Stimulated activated CD4-positive, alpha-beta T cell treated with anti-CD3 and anti-CD28 coated beads, TNF-alpha, amount 100 ng/mL, for 4 hours (primary cell): ENCODE measurements at places on chromosomes 6 and 20.

GRCh38 chr20:45779011-45779915 is 12.4 kb downstream of the WFDC3 start:
- no peak for DNase-seq

DNA sequence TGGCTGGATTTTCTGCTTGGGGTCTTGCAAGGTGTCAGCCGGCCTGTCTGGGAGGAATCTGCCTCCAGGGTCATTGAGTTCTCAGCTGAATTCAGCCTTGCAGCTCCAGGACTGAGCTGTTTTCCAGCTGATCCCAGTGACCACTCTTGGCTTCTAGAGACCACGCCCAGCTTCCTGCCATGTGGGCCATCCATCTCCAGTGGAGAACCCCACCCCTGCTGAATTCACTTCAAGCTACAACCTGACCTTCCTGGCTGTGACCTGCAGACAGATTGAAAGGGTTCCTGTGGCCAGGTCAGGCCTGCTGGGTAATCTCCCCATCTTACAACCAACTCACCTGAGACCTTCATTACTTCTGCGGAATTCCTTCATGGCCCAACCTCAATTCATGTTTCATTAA is 26.5 kb upstream of the SYNDIG1 start:
- no peak for DNase-seq

DNA sequence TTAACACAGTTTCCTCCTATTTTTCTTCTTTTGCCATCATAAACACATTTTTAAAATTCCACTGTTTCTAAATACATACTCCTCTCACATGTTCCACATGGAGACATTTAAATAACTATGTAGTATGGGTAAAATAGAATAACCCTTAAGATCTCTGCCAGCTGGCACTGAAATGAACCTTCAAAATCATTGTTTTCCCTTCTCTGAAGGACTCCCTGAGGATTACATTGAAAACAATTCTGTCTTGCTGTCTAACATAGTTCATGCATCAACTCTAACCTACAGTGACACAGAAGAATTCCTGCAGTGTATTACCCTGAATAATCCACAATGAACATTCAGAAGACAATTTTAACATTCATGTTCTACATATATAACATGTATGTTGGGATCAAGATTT is 1361.8 kb upstream of the CITED2 start:
- DNase-seq = no peak

- no peak for DNase-seq
These were observed 53.0 kb upstream of the SUPT3H start for GRCh38 chr6:45430590-45431202.

DNA sequence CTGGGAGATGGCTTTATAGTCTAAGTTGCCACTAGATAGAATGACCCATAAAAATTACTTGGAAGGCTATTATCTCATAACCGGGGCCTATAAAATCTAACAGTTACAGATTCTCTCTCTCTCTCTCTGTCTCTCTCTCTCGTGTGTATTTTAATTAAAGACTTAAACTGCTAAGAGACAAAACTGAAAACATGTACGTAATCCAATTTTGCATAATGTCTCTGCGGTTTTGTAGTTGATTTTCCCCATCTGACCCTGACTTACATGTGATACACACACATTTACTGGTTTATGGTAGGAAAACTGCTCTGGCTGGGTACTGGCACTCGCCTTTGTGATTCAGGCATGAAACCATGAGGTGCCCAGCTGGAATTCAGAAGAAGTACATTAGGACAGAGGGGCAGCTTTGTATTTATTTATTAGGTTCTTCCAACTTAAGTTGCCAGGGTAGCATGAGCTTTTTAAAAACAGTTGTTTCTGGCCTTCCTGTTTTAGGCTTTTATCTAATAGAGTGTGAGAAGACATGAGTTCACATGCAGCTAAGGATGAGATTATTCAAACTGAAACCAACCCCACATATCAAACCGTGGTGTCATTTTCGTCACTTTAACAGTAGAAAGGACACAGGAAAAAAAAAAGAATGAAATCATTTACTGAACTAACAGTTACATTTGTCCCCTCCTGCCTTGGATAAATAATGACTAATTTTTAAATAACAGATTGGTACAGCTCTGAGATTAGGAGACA is 182.5 kb downstream of the GMPR start:
- no peak for DNase-seq

- DNase-seq = no peak
These were observed 239.8 kb upstream of the PREP start for GRCh38 chr6:105642708-105643107.

- DNase-seq = peak; percentile 56
These were observed at the start of gene OXT for GRCh38 chr20:3071610-3072529. OXT (plus strand) TSS chr20:3071620; CDS start chr20:3071656, 36 bp downstream.

DNA sequence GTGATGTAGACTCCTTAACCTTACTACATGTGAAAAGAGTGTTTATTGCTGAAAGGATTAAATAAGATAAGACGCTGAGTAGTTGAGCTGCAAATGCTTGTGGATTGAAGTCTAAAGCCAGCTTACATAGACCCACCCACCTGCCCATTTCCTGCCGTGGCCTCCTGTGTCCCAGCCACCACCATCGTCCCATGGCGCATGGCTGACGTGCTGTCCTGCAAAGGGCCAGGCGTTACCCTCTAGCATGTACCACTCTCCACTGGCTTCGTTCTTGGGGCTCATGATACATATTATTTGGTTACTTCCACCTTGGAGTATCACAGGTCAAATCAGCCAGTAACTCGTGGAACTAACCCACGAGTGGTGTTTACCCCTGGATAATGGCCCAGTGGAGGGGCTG is 181.8 kb downstream of the CDH4 start:
- DNase-seq = no peak

DNA sequence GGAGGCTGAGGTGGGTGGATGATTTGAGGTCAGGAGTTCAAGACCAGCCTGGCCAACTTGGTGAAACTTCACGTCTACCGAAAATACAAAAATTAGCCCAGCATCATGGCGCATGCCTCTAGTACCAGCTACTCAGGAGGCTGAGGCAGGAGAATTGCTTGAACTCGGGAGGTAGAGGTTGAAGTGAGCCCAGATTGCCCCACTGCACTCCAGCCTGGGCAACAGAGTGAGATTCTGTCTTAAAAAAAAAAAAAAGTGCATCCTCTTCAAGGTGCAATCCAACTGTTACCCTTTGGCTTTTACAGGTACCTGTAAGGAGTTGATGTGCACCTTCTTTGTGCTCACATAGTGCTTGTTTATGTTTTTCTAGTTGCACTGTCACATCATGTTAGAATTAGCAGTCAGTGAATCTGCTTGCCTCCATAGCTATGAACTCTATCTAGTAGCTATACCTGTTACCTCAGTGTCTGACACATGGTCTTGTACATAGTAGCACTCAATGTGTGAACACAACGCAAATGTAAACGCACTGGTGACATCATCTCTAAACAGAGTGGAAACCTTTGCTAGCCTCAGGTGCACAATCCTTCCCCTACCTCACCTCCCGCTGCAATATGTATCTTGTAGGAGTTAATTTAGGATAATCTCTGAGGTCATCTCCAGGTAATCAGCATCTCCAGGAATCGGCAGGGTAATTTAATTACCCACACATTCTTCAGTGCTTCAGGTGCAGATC is 9.7 kb downstream of the MSH5 start:
- no peak for DNase-seq

GRCh38 chr6:102501615-102502014 is 1108.1 kb downstream of the GRIK2 start:
- no peak for DNase-seq

DNA sequence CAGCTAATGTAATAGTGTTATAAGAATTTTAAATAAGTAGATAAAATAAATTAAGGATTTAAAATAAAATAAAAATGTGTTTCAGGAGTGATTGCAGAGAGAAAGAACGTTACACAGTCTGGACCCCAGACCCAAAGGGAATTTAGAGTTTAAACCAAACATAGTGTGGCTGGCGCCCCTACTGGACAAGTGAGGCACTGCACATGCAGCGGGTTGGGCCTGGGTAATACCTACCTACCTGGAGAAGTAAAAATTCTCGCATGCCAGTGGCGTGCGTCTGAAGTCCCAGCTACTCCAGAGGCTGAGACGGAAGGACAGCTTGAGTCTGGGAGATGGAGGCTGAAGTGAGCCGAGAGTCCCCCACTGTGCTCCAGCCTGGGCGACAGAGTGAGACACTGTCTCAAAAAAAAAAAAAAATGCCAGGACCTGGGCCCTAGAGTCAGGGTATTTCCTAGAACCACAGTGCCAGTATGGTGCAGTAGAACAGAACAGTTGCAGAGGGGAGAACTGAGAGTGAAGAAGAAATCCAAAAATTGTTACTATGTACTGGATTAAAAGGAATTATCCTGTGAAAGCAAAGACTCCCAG is 71.4 kb upstream of the TCF21 start:
- DNase-seq = peak; percentile 7

GRCh38 chr6:16238963-16239797 is 793 bp downstream of the GMPR start:
- no peak for DNase-seq

DNA sequence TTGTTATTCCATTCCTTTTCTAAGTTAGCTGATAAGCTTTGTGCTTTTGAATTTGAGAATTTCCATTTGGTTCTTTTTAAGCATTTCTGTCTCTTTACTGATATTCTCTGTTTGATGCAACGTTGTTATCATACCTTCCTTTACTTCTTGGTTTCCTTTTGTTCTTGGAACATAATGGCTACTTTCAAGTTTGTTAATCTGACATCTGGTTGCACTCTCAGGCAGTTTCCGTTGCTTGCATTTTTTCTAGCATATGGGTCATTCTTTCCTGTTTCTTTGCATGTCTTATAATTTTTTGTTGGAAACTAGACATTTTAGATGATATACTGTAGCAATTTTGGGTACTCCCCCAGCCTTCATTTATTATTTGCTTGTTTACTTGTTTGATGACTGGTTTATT is 12.5 kb downstream of the CDC5L start:
- DNase-seq = no peak

GRCh38 chr6:127317388-127318128 is 25.9 kb downstream of the ECHDC1 start:
- DNase-seq = no peak

GRCh38 chr20:50582591-50583234 is 72.5 kb downstream of the PTPN1 start:
- no peak for DNase-seq

- no peak for DNase-seq
These were observed 851.2 kb upstream of the EYS start for GRCh38 chr6:66558189-66558588.

GRCh38 chr20:1397710-1398109 is 4.9 kb upstream of the FKBP1A start:
- no peak for DNase-seq

DNA sequence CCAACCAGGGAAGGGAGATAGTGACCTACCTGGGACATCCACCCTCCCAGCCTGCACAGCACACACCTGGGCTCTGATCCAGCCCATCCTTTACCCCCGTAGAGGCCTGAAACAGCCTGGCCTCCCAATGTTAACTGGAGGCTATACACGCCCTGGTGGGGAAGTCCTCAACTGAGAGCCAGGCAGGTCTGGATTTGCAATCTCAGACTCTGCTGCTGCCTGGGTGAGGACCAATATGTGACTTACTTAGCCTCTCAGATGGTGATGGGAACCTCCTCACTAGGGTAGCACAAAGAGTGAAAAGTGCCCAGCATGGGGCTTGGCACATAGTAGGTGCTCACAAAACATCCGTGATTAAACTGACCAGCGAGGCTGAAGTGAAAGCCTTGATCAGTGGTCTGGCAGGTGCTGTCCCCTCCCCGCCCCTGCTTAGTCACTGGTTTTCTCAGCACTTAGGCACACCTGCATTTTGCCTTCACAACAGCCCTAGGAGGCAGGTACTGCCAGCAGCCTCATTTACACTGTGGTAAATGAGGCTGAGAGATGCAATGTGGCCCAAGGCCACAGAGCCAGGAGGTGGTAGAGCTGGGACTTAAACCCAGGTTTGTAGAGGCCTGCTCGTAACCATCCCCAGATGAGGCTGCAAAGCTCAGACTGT is 12.4 kb downstream of the PEDS1 start:
- no peak for DNase-seq

GRCh38 chr6:105495515-105495914 is 92.6 kb upstream of the PREP start:
- DNase-seq = no peak

DNA sequence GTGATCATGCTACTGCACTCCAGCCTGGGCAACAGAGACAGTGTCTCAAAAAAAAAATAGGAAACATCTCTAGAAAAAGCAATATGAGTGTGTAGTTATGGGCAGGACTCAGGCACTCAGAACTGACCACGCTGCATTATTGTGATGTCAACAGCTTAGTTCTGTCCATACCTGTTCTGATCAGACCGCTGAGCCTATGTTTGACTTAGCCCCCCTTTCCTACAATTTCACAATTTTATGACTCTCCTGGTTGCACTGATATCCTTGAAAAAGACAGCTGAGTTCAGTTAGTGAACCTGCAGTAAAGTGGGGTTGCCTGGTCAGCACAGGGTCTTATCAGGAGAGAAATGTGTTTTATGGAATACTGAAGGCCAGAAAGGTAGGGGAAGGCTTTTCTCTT is 37.8 kb upstream of the PRDM1 start:
- DNase-seq = no peak

DNA sequence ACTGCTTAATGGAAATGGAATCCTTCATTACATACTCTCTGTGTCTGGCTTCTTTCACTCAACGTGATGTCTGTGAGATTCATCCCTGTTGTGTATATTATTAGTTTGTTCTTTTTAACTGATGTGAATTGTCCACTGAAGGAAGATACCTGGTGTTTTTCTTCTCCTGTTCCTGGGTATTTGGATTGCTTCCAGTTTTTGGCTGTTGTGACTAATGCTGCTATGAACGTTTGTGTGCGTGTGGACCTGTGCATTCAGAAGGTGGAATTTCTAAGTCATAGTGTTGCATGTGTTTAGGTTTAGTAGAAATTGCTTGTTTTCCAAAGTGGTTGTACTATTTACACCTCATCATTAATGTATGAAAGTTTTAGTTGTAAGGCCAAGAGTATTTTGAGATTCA is 3.8 kb downstream of the TULP4 start:
- DNase-seq = no peak

DNA sequence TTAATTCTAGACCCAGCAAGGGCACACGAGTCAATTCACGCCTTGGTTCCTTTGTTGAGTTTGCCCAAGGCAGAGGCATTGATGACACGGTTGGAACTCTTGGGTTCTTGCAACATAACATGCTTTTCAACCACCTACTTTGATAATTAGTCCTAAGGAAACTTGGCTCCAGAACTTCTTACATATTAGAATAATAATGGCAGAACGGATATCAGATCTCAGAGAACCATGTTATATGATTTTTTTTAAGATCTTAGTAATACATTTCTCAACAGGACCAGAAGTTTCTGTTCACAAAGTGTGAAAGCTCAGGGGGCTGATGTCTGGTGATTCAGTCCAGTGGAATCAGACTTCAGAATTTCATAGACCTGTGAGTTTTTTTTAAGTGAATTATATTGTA is 19.2 kb downstream of the SPTLC3 start:
- DNase-seq = no peak

- no peak for DNase-seq
These were observed 1.9 kb downstream of the PLCB1 start for GRCh38 chr20:8133851-8134451.

- DNase-seq = no peak
These were observed 459.2 kb upstream of the RUNX2 start for GRCh38 chr6:44868910-44869309.

- DNase-seq = no peak
These were observed 15.6 kb downstream of the L3MBTL3 start for GRCh38 chr6:130033949-130034348.

GRCh38 chr20:63789836-63790571 is 41.1 kb downstream of the ZBTB46 start:
- DNase-seq = no peak
